ENCODE measurements at places on chromosomes 1 and 21. TPM values are rescaled to one million over a fixed set of nuclear protein-coding genes. Genes with fewer than 3 reads are reported as not detected.
A peak's percentile ranks its signal among the peaks of the same experiment; 100 is the strongest.

Gene CTH
- 9.6 TPM for polyA plus RNA-seq

Gene DSCAM
- not detected for polyA plus RNA-seq

Gene RNF115
- polyA plus RNA-seq, result 30.0 TPM

Gene CLCA1
- not detected for polyA plus RNA-seq

Gene LAMC2
- polyA plus RNA-seq, result 1.6 TPM

Gene GNAT2
- not detected for polyA plus RNA-seq

DNA sequence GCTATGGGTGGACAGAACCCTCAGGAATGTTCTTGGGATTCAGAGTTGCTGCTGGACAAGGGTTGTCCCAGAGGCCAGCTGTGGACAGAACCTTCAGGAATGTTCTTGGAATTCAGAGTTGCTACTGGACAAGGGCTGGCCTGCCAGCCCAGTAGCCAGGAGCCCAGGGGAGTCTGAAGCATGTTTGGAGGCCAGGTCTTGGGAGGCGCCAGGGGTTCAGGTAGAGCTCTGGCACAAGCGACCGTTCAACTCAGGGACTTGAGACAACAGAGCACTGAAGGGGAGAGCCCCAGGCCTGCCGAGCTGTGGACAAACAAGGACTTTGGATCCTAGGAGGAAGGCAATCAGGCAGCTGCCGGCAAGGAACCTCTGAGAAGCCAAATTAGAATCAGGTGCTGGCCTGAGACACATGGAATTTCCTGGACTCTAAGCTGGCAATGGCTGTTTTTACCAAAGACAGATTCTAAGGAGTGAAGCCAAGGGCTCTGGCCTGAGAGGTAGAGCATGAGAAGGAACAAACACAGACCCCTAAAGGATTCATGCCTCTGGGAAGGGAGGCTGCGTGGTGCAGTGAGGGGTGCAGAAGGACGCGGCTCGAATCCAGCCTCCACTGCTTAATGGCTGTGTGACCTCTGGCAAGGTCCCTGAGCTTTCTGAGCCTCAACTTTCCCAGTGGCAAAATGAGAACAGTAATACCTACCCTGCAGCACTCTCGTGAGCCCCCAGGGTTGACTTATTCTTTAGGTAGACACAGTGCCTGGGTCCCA lies 13.4 kb downstream of the PLA2G5 start:
- no peak for DNase-seq

DNA sequence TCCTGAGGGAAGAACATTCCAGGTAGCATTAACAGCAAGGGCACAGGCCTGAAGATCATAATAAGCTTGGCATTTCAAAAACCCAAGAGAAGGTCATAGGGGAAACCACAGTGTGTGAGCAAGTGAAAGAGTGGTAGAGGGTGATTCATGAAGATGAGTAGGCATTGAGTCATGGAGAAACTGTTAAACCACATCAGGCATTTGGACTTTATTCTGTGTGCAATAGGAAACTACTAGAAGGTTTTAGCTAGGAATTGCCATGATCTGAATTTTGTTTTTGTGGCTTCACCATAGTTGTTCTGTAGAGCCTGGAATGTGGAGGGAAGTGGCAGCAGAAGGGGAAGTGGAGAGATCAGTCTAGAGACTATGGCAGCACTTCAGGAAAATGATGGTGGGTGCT lies 359.0 kb upstream of the PTBP2 start:
- DNase-seq, result peak; percentile 94

DNA sequence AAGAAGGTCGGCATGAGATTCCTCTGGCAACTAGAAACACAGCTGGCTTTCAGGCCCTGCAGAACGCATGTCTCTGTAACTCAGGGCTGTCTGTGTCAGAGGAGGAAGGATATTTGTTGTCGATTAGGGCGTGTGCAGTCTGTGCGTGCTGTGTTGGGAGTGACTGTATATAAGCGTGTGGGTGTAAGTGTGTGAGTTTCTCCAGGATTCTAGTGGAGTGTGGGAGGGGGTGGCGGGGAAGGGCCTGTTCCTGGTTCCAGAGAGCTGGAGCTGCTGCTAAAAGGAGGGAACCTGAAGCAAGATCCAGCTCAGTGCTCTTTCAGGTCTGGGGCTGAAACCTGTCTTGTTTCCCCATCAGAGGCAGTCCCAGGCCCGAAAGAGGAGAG lies 74.3 kb downstream of the SLC16A1 start:
- DNase-seq, result no peak

DNA sequence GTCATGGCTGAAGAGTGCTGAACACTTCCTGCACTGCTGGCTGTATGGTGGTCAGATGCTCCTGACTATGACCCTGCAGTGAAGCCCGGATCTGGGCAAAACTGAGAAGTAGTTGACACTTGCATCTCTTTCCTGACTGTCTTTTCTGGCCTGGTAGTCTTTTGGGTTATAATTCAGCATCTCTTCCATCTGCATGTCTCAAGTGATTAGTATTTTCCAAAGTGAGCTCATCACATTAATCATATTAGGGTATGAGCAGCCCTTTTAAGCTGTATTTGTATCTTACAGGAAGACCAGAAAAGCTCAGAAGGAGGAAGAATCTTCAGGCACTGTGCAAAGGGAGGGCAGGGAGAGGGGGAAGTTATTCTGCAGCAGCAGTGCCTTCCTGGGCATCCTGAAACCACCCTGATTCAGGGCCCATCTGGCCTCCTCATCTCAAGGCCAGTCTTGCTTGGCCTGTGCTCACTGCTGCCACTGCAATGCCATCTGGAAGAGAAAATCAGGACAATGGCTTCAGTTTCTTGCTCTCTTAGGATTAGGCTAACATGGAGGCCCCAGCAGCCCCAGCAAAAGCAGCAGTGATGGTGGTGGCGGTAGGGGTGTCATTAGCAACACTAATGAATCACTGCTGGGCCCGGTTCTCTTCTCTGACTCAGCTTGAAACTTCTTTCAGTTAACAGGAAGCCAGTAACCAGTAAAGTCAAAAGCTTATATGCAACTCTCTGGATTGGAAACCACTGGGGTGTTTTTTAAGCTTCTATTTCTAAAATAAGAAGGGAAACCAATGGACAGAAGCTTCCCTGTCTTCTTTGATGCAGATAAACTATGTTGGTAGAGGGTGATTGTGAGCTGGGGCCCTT lies 63.3 kb upstream of the WDR26 start:
- no peak for DNase-seq

DNA sequence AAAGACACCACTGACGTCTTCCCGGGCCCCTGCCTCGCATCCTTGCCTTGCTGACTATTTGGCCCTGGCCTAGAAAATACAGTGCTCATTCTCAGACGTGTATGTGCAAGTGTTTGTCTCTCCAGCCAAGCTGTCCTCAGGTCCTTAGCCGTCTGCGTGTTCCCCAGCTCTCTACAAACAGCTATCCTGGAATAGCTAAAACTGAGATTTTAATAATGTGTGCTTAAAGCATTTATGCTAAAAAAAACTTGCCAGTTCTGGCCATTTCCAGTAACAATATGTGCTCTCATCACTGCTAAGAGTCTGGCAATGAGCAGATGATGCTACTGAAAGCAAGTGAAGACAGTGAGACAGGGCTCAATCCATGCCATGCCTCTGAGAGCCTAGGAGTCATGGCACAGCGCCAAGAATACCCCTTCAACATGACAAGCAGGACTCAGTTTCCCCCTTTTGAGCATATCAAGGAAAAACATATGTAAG lies 55.7 kb downstream of the IRF2BP2 start:
- no peak for DNase-seq

GRCh38 chr1:16387201-16388188 lies 20.5 kb downstream of the SZRD1 start:
- DNase-seq, result no peak

All from AG04450 (cell line).